NCI-H2081 treated with DMSO at 0.1 percent for 48 hours (cell line): ENCODE measurements at places on chromosomes 1 and 21.

DNA sequence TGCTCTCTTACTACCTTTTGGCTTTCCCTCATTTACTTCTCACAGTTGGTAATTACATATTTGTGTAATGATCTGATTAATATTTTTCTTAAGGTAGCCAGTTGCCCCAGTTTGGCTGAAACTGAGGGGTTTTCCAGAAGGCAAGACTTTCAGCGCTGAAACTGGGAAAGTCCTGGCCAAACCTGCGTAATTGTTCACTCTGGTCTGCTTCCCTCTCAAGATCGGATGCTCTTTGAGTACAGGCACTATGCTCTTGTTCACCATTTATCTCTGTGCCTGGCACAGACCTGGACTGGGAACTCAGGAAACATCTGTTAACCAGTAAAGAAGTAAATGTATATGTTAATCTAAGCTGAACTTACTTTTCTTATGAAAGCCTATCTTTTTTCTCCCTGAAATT lies 209.6 kb upstream of the HOOK1 start:
- no peak for DNase-seq

DNA sequence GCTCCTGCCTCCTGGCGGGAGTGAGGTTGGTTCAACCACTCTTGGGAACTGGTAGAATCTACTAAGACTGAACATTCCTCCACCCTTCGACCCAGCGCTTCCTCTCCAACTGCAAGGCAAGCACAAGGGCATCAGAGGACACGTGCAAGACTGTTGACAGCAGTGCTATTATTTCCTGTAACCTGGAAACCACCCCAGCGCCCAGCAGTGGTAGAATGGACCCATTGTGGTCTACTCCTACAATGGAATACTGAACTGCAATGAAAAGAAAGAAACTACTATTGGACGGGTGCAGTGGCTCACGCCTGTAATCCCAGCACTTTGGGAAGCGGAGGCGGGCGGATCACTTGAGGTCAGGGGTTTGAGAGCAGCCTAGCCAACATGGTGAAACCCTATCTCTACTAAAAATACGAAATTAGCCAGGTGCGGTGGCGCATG lies 33.0 kb upstream of the TARDBP start:
- DNase-seq = no peak

DNA sequence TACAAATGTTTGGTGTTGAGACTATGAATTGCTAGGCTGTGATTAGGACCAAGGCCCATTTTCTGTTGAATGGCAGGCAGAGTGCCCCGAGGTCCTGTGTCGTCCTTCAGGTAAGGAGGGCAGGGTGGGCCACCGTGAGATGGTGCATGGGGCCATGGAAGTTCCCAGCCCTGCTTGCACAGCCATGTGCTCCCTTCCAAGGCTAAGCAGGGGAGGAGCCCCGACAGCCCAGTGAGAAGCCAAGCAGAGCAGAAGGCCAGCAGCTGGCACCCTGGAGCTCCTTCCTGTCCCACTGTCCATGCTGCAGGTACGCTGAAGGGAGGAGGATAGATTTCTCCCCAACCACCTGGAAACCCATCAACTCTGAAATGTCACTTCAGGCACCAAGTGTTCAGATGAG lies 8.2 kb upstream of the NUAK2 start:
- DNase-seq = no peak

DNA sequence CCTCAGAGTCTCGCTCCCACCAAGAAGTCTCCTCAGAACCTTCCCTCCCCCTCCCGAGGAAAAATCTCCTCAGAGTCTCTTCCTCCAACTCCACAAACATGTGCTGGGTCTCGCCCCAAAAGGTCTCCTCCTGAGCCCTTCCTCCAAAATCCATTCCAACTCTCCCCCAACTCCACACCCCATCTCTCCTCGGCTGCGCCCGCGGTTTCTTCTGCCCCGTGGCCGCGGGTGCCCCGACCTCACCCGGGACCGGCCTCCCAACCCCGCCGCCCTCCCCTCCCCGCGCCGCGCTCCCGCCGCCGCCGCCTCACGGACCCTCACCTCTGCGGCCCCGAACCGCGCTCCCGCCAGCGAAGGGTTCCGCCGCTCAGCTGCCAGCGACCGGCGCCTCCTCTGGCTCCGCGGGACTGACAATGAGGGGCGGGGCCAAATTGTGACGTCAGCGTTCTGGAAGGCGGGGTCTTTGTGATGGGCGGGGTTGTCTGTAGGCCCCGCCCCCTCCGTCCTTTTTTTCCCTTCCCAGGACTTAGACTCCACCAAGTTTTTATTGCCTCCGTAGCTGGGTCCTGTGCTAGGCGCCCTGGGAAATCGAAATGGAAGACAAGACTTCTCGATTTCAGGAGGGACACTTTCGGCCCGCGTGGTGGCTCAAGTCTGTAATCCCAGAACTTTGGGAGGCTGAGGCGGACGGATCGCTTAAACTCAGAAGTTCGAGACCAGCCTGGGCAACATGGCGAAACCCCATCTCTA lies at the start of gene LUZP1:
LUZP1 (minus strand) TSS at position 412 of the 750 bp plus-strand sequence.
- DNase-seq = no peak

- no peak for DNase-seq
Measured at GRCh38 chr1:235327559-235328270, at the start of gene ARID4B. Gene ARID4B (minus strand): TSS chr1:235328179. CDS start chr1:235326919, 1,260 bp downstream.

GRCh38 chr1:36977731-36978406 lies 56.4 kb downstream of the GRIK3 start:
- no peak for DNase-seq
